ENCODE measurements at places on chromosomes 4 and X.

GRCh38 chr4:152696764-152697261, 17.0 kb upstream of the TMEM154 start:
- DNase-seq = peak; percentile 34

- DNase-seq = no peak
Measured at GRCh38 chr4:151415978-151416377, 7.0 kb downstream of the FHIP1A start.

GRCh38 chr4:106340774-106341173, 24.4 kb downstream of the AIMP1 start:
- DNase-seq = no peak

DNA sequence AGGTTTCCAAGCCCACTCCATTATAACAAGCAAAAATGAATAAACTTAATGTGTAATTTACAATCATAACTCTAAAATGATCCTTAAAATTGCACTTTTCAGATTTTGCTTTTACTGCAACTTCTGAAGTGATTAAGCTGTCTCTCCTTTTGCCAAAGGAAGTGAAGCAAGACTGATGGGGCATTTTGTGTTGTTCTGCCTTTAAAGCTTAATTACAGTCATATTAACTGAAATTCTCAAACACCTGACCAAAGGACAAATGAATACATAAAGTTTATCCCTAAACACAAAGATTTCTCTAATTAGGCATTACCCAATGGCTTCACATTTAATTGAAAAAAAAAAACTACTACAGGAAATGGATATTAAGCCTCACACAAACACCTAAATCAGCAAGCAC, 101.8 kb downstream of the ATP11C start:
- DNase-seq = no peak

GRCh38 chrX:153582896-153583295, 16.0 kb downstream of the CCNQ start:
- DNase-seq = peak; percentile 33

DNA sequence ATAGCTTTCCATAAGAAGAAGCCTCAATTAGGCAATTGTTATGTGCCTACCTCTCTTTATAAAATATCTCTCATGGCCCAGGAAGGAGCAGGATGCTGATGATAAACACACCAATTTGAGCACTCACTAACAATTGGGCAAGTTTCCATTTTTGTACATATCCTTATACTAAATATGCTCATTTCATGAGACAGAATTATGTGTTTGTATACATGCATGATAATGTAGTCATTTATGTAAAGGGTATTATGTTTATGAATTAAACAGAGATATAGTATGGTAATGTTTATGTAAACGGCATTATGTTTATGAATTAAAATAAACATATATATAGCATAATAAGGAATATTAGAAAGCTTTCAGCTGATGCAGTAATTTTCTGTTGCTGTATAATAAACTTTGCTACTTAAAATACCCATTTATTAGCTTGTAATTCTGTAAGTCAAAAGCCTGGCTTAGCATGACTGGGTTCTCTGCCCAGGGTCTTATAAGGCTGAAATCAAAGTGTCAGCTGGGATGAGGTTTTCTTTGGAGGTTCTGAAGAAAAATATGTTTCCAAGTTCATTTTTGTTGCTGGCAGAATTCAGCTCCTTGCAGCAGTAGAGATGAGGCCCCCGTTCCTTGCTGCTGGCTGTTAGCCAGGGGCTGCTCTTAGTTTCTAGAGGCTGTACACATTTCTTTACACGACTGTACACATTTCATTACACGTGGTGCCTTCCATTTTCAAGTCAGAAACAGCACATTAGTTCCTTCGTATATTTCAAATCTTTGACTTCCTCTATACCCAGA, 89.0 kb downstream of the GLRA2 start:
- DNase-seq = no peak

DNA sequence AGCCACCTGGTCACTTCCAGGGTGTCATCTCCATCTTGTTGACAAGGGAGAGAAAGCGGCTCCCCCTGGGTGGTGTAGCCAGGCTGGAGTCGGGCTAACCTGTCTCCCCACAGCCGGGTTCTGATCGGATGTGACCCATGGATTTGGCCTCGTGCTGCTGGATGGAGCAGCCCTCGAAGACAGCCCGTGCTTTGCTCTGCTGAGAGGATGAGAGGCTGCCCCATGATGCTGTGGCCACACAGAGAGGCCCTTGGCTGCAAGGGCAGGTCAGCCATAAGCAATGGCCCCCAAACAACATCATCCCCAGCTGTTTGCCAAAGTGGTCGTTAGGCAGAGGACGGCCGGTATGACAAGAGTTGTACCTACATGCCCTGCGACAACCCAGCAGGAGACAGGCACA, 106.6 kb downstream of the HMX1 start:
- no peak for DNase-seq

DNA sequence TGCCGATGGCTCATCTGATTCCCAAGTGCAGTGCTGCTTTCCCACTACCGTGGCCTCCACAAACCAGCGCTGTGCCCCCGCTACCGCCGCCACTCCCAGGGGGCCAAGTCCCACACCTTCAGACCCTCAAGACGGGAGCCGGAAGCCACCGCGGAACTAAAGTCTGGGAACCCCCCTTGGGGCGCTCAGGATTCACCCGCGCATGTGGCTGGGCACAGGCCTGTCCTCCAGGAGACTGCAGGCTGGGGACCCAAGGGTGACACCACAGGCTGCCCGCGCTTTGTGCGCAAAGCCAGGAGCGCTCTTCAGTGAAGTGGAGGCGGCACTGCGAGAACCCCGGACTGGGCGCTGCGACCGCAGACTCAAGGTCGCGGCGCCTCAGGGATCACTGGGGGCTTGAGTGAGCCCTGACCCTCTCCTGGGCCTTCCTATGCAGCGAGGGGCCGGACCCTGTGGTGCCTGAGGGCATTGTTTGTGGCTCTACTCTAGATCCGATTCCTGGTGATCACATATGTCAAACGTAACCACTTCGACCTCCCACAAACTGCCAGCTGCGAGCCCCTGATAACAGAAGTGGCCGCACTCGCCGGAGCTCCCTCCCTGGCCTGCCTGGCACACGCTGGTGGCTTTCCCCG, 20.4 kb upstream of the TBC1D14 start:
- DNase-seq = no peak

DNA sequence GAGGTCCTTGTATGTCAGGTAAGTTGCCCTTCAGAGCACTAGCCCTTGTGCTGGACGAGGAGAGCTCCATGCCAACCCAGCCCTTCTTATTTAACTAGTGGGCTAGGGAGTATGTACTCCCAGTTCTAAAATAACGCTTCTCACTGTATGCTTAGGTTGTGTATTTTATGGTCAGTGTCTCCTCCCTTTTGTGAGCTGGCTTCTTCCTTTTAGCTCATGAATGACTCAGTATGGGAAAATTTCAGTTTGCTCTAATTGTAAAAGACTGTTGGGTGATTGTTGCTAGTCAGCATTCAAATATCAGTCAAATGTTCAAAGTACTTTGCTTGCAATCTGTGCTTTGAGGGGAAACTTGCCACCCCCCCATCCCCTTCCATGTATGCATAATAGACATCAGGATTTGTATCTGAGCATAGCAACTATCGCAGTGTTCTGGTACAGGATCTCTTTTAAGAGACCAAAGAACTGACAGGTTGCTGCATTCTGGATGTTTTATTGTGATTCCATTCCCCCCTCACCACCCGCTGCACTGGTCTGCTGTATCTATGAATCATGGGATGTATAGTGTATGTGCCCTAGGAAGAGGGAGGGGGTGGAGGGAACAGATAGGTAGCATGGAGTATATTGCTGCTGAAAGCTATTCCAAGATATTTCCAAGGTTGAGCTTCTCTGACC, 34.7 kb downstream of the DLG3 start:
- no peak for DNase-seq

DNA sequence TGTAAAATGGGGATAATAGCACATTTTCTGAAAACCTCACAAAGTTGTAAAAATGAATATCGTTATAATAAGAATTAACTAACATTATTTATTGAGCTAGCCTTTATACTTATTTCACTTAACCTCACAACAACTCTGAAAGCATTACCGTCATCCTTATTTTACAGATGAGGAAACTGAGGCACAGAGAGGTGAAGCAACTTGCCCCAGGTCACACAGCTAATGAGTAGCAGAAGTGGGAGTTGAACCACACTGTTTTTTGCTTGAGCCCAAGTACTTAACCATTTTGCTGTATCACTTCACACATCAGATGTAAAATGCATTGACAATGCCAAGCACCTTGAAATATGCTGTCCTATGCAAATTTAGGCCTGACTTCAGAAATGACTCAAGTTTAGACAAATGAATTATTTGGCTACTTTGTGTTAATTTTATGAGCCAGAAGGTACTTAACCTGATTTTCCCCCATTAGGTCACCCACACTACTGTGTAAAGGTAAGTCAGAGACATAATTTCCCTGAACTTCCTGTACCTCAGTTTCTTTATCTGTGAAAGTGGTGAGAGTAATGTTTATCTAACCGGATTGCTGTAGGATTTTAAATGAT, 23.1 kb downstream of the CD40LG start:
- DNase-seq = no peak

DNA sequence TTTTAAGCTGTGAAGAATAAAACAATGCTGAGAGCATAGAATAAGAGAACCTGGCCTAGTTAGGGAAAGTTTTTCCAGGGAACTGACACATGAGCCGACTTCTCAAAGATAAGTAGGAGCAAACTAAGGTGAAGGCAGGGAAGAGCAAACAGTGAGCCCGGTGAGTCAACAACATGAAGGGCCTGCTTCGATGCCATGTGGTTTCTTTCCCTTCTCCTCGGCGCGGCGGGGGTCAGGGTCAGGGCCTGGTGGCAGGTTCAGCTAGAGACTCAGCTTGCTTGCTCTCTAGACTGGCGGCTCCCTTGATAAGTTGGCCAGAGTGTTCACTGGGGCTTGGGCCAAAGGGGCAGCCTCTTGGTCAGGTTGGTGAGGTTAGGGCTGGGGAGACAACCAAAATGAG, 81.1 kb downstream of the DLG3 start:
- DNase-seq = no peak

DNA sequence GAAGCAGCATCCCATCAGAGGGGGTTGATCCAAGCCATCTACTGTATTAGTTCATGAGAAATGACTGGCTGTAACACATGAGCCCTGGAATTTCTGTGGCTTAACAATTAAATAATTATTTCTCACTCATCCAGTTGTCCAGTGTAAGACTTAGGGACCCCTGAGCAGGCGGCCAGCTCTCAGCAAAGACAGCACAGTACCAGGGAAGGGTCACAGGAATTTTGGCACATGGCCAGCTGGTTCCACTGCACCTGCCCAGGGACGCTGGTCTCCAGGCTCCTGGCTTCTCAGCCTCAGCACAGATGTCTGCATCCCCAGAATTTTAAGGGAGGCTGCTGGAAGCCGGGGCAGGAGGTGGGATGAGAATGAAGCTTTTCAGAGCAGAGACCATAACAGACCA, 93.7 kb upstream of the DHRSX start:
- no peak for DNase-seq

DNA sequence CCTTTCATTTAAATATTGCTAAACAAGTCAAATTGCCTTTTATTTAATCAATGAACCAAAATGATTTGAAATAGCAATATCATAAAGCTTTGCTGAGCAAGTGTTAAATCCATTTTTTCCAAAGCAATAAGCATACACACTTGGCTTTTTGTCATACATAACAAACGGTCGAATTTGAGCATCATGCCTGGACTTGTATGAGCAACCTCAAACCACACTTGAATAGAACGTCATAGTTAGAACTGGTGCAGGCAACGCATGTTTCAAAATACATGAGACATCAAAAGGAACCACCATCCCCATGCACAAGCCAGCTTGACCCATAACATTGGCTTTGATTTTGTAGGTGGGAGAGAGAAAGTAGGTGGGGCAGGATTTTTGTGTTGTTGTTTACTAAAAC, 812.3 kb upstream of the FRG1 start:
- no peak for DNase-seq

GRCh38 chr4:182310962-182311361, 67.8 kb downstream of the TENM3 start:
- DNase-seq = no peak

- no peak for DNase-seq
Measured at GRCh38 chr4:186999686-187000085, 276.0 kb upstream of the FAT1 start.

DNA sequence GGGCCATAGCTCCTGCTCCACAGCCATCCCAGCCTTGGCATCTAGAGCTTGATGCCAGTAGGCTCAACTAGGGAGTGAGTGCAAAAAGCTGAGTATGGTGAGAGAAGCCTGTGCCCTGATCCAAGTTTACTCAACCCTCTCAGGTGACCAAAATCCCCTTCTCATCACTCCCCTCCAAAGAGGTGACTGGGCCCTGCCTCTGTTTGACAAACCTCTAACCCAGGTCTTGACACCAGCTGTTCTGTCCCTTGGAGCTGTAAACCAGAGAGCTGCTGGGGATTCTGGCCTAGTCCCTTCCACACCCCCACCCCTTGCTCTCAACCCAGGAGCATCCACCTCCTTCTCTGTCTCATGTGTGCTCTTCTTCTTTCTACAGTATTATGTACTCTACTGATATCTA, 73.5 kb downstream of the MSN start:
- DNase-seq = no peak

GRCh38 chr4:113636877-113637276, 124.7 kb downstream of the CAMK2D start:
- peak; percentile 3 for DNase-seq

DNA sequence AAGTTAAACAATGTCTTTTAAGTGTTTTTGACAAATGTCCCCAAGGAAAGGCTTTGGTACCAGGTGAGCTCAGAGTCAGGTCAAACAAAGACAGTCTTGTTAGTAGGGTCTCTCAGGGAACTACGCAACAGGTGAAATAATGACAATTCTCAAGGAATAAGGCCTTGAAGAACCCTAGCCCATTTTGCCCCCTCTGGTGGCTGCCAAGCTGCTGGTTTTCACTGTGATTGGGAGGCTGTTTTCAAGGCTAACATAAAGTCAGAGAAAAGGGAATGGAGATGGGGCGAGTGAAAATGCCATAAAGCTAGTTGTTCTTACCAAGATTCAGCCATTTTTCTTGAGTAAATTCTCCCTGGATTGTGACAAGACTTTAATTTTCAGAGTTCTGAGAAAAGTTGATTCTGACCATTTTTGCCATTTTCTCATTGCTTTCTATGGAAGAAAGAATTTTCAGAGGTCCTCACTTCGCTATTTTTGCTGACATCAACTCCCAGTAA, 58.7 kb downstream of the RWDD4 start:
- no peak for DNase-seq

GRCh38 chr4:94304365-94304971, 38.2 kb downstream of the HPGDS start:
- DNase-seq = no peak

DNA sequence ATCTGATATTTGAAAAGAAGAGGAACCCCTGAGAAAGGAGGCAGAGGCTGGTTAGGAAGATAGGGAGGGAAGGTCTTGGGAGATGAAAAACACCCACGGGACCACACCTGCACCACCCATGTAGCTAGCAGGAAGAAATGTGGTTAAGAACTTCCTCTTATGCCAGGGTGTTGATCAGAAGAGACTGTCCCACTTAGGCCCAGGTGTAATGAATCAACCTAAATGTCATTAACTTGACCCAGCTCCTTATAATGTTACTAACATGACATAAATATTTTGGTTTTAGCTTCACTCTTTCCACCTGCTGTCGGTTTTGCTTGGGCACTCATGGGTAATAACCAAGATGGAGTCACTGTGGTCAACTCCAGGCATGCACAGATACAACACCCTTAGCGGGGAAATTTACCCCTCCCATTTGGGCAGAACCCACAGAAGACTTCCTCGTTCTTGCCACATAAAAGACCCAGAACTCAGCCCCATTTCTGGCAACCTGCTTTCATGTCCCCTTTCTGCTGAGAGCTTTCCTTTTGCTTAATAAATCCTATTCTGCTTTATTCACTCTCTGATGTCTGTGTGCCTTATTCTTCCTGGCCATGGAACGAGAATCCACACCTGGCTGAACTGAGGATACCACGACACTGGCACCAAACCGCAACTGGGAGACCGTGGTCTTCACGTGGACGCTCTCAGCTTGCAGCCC, 46.8 kb downstream of the ZNF141 start:
- no peak for DNase-seq

GRCh38 chr4:145490796-145491195, 9.1 kb downstream of the SMAD1 start:
- no peak for DNase-seq

Data from activated T-helper 9 cell treated with anti-CD3 and anti-CD28 coated beads, Interleukin-2, amount 50 U/mL, for 16 hours (primary cell).